ENCODE measurements at places on chromosomes 7 and 10.

DNA sequence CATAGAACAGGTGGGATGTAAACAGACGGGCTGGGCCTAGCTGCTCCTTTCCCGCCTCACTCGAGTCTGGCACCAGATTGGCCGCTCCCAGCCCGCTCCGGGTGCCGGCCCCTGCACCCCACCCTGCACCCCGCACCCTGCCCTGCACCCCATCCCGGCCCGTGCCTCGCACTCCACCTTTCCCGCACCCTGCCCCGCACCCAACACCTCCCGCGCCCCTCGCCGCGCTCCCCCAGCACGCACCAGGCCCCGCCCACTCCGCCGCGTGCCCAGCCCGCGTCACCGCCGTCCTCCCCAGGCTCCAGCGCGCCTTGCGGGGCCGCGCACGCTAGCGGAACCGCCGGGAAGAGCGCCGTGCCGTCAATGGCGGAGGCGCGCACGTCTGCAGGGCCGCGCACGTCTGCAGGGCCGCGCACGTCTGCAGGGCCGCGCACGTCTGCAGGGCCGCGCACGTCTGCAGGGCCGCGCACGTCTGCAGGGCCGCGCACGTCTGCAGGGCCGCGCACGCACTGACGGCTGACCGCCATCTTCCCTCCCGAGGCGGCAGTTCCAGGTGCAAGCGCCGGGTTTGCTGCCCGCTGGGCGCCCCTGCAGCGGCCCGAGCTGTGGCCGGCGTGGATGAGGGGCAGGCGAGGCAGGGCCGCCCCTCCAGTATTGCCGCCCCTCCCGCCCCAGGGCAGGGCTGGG lies at the start of gene UBE3C:
Gene UBE3C, plus strand, starts transcription at position 503 of the 687 bp plus-strand sequence. CDS start 347 bp downstream, outside the sequence.
- peak; percentile 87 for DNase-seq

- no peak for DNase-seq
Observed at GRCh38 chr10:88316292-88316861, 266.7 kb downstream of the RNLS start.

GRCh38 chr10:121305066-121305465 lies 293.2 kb downstream of the FGFR2 start:
- no peak for DNase-seq

- no peak for DNase-seq
Observed at GRCh38 chr10:5168897-5169420, 16.0 kb downstream of the AKR1C8 start.

DNA sequence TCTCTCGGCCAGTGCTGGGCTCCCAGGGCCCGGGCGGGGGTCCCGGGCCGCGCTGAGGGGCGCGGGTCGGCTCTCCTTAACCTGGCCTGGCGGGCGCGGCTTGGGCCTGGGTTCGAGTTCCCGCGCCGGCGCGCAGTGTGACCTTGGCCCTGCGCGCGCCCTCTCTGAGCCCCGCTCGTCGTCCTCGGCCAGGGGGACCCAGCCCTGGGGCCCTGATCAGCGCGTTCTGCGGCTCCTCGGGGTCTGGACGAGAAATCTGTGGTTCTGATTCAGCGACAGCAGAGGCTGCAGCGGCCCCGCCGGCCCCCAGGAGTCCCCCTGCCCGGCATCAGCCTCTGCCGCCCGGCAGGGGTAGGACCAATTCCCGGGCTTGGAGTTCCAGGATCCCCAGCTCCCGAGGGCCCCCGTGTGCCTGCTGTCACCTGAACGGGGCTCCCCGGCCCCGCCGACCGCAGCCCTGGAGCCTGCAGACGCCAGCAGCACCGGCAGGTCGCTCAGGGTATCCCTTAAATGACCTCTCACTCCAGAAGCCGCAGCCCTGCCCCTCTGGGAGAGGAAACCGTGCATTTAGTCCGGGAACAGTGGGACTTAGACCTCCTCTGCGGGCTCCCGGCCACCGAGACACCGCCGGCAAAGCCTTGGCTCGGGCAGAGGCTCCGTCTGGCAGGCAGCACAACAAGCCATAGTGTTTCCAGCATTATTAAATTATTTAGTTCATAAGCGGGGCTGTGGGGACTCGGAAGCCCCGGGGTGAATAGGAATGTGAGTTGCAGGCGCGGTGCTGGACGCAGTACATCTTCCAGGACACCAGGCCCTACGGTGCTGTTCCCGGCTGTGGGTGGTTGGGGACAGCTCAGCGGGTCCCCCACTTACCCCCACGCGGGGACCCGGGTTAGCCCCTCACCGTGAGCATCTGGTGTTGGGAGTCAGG lies 572 bp downstream of the CHST12 start:
- no peak for DNase-seq

DNA sequence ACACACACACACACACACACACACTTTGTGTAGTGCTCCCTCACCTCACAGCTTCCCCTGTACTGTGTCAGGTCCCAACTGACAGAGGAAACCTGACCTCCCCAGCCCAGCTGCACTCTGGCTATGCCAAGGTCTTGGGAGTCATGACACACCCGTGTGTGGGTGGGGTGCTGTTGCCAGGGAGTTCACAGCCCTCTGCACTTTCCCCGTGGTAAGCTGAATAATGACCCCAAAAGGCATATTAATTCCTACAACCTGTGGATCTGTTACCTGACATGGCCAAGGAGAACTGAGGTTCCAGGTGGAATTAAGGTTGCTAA lies 8.9 kb upstream of the NANOS1 start:
- DNase-seq: no peak

GRCh38 chr7:119348491-119348890 lies 924.5 kb upstream of the KCND2 start:
- no peak for DNase-seq

DNA sequence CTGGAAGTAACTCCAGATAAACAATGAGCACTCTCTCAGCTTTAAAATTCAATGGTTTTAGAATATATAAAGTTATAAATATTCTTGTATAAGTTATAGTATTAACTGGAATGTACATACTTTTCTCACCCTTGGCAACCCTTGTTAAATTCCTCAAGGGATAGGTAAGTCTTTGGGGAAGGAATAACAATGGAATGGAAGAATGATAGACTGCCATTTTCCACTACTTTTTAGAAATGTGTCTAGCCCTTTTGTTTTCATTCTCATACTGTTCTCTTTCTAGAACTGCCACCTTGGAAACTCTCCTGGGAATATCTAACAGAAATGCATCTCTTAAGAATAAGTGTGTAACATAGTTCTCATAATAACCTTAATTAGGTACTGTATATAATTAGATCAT lies 8.3 kb downstream of the KIF5B start:
- no peak for DNase-seq

GRCh38 chr7:35286986-35287385 lies 33.1 kb upstream of the TBX20 start:
- no peak for DNase-seq

GRCh38 chr10:44233561-44234482 lies 151.1 kb downstream of the CXCL12 start:
- DNase-seq: peak; percentile 95

- DNase-seq: no peak
Observed at GRCh38 chr10:57743711-57744110, 524.0 kb downstream of the IPMK start.

DNA sequence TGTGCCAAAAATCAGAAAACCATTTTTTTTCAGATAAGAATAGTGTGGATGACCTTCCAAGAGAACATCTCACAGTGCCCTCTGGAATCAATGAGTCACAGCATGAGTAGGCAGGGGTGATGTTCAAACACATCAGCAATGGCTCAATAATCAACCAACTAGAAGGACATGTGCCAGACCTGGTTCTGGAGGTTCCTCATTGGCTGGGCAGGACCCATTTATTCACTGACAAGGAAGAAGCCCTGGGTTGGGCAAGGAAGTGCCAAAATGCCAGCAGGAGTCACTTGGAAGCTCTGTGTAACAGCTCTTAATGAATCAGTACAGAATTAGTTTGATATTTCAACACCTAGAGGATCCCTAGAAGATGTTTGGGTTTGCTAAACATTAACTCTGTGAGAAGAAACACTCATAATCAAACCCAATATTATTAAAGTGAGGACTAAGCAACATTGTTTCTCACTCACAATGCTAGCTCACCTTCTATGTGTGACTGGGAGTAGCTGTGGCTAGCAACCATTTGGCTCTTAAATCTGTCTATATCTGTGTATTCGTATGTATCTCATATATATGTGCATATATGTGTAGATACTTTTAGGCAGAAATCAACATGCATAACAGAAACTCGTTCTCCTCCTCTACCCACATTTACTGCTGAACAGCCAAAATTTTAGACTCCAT lies 72.3 kb upstream of the APBB1IP start:
- DNase-seq: no peak

- DNase-seq: no peak
Observed at GRCh38 chr10:84540022-84540616, 211.7 kb downstream of the CCSER2 start.

GRCh38 chr7:25009257-25009656 lies 29.3 kb upstream of the OSBPL3 start:
- no peak for DNase-seq

DNA sequence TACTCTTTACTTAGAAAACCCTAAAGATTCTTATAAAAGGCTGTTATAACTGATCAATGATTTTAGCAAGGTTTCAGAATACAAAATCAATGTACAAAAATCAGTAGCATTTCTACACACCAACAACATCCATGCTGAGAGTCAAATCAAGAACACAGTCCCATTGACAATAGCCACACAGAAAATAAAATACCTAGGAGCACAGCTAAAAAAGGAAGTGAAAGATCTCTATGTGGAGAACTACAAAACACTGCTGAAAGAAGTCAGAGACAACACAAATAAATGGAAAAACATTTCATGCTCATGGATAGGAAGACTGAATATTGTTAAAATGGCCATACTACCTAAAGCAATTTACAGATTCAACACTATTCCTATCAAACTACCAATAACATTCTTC lies 427.0 kb downstream of the KCNMA1 start:
- DNase-seq: no peak

DNA sequence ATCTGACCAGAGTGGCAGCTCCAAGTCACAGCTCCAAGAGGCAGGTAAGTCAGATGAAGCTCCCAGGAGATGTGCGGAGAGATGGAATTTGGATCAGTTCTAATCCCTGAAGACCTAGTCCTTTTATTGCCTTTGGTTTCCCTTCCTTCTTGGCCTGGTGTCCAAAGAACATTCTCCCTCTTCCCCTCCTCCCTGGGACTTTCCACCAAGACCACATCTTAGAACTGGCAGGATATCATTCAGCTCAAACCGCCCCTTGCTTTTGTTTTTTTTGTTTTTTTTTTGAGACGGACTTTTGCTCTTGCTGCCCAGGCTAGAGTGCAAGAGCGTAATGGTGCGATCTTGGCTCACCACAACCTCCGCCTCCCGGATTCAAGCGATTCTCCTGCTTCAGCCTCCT lies 190.8 kb downstream of the GFRA1 start:
- no peak for DNase-seq

- no peak for DNase-seq
Observed at GRCh38 chr10:100524206-100524605, 4.5 kb upstream of the SEC31B start.

GRCh38 chr7:41992881-41993867 lies 243.8 kb downstream of the GLI3 start:
- no peak for DNase-seq

GRCh38 chr7:28815928-28816373 lies 142.2 kb downstream of the TRIL start:
- DNase-seq: no peak

- DNase-seq: no peak
Observed at GRCh38 chr7:111753968-111754367, 191.7 kb upstream of the IMMP2L start.

DNA sequence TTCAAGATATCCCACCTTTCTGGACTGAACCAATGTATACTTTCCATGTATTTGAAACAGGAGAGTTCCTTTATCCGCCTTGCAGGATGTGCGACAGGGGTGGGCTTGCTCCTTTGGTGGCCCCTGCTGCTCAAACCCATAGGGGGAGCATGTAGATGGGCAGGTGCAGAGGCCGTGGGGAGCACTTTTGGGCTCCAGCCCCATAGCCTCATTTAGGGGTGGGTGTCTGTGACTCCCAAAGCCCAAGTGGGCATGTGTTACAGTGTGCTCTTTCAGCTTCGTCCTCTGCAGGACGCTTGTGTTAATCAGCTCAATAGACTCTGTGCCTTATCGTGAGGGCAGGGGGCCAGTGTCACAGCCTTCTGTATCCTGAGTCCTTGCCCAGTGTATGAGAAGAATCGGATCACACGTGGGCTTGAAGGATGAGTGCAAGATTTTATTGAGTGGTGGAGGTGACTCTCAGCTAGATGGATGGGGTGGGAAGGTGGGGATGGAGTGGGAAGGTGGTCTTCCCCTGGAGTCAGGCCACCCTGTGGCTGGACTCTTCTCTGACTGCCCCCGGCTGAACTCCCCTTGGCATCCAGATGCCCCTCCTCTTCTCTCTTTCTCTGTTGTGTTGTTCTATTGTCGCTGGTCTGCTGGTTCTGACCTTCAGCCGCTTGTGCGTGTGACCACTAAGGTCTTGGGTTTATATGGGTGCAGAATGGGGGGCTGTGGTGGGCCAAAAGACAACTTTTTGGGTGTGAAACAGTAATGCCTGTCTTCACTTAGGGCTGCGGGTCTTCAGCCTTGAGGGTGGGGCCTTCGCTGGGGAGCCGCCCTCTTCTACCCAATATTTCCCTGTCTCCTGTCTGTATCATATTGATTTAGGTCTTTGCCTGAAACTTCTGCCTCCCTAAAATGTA lies 262.2 kb downstream of the GLRX3 start:
- DNase-seq: peak; percentile 8

GRCh38 chr10:78817804-78818203 lies 251.0 kb upstream of the ZMIZ1 start:
- DNase-seq: no peak

DNA sequence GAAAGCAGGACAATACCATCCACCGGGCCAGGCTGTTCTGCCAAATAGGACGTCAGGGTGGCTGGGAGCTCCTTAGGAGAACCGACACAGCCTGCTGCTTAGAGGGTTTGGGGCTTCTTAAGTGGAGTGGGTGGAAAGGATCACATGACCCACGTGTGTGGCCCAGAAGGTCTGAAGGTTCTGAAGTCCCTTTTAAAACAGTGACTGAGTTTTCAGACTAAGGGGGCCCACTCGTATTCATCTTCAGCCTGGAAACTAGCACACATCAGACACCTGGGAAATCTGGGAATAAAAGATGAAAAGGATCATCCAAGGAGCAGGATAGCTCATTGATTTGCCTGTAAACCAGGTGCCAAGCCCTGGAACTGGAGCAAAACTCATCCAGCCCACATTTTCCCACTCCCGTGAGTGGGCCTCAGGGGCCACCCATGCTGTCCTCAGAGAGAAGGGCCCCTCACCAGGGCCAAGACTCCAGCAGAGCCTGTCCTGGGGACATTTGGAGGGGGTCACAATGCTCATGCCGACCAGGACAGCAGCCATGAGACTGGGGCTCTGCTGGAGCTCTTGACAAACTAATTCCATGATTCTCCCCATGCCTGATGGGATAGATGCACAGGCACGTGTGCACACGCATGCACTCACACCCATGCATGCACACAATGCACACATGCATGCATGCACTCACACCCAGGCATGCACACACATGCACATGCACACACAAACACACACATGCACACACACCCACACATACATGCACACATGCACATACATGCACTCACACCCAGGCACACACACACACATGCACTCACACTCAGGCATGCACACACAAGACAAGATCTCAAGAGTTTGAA lies 168.8 kb upstream of the PPP2R2D start:
- peak; percentile 9 for DNase-seq

GRCh38 chr10:27547047-27547446 lies 42.9 kb downstream of the RAB18 start:
- DNase-seq: no peak

- no peak for DNase-seq
Observed at GRCh38 chr7:151014950-151015349, 9.3 kb downstream of the ATG9B start.

All from H9 (cell line).